ENCODE measurements at places on chromosomes 1 and 21.

GRCh38 chr1:192516776-192517297 is 58.7 kb upstream of the RGS1 start:
- peak; percentile 33 for DNase-seq

DNA sequence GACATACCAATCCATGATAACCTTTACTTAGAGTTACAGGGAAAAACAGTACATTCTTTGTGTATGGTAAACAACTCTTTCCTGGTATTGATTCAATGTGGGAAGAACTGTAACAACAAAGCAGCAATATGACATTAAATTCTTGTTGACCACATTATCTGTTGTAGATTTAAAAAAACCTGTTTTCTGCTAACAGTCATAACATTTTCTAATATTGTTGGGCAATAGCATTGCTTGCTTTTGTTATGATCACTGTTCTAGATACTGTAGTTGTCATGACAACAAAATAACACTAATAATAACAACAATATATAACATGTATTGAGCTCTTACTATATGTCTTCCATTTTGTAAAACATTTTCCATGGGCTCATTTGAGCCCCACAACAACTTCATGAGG is 54.2 kb downstream of the PDE4B start:
- no peak for DNase-seq

DNA sequence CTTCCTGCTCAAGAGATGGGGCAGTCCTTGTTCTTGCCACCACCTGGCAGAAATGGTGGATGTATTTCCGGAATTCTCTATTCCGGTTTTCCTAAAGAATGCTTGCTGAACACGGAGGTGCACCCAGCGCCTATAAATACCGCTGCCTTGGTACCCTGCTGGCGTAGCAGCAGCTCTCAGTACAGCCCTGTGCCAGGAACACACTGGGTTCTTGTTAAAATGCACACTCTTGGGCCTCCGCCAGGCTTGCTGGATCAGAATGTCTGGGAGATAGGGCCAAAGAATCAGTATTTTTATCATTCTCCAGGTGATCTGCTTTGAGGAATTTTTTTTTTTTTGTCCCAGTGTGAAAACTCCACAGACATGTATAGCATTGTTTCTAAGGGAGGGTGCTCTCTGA is 54.2 kb downstream of the IGSF5 start:
- no peak for DNase-seq

DNA sequence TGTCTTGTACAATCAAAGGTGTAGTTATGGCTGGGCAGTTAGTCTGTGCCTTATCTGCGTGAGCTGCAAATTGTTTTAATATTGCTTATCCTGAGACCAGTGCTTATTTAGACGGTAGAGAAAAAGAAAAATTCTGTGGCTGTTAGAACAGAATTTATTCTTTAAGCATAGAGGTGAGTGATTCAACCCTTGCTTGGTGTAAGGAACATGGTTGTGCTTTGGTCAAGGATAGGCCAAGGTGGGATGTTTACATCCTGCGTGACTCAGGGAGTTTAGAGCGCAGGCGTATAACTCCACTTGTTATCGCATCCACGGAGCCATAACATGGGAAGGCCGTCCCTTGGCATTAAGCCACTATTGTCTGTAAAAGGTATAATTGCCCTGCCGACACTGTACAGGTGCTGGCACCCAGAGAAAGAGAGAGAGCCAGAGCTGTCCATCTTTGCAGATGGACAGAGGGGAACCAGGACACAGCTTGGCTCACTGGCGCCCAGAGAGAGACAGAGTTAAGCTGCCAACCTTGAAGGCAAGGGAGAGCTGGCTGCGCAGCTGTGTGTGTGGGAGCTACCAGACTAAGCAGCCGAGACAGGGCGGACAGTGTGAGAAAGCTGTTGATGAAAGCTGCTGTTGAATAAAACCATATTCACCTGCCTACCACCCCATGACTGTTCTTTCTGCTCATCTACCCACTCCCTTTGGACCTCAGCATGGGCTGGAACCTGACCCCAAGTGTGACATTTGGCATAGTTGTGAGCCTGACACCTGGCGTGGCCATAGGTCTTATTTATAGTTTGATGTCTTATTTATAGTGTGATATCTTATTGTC is 200.4 kb downstream of the DYRK1A start:
- no peak for DNase-seq

DNA sequence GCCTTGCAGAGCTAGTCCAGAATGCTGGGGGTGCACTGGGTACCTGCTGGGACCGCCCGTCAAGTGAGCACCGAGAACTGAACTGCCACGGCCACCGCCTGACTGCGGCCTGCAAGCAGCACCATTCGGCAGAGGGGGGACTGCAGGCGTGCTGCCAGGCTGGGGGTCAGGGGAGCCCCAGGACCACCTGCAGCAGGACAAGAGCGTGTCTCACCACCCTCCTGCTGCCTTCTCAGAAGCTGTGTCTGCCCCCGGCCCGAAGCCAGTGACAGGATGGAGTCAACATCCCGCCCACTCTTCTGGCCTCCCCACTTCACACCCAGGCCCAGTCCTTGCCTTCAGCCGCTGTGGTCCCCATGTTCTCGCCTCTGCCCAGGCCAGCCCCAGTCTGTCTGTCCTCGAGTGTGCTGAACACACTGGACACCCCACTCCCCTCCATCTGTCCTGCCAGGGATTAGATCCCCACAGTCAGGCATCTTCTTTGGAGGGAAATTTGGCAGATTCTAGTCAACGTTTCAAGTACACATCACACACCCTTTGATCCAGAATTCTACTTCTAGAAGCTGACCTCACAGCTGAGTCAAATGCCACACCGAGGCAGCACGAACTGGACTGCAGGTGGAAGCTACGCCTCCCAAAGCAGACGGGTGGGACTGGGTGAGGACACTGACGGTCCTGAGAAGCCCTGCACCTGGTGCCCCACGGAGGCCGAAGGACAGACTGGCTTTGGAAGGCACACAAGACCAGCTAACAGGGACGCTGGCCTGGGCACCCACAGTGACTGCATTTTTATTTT is 26.0 kb downstream of the PTTG1IP start:
- DNase-seq: no peak

DNA sequence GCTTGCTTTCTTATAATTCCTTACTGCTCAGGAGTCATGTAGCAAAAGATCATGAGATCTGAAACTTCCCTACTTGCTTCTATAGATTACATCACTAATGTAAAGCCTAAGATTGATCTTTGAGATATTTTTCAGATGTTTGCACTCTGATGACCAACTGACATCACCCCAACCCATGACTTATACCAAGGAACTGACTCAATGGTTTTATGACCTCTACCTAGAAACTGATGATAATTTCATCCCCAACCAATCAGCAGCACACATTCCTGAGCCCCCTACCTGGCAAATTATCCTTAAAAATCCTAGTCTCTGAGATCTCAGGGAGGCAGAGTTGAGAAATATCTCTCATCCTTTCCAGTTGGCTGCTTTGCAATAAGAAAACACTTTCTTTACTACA is 122.3 kb upstream of the CAMK1G start:
- no peak for DNase-seq

GRCh38 chr21:27371115-27371974 is 404.5 kb upstream of the ADAMTS5 start:
- no peak for DNase-seq

- no peak for DNase-seq
Observed at GRCh38 chr1:18290740-18291412, 183.3 kb downstream of the IGSF21 start.

DNA sequence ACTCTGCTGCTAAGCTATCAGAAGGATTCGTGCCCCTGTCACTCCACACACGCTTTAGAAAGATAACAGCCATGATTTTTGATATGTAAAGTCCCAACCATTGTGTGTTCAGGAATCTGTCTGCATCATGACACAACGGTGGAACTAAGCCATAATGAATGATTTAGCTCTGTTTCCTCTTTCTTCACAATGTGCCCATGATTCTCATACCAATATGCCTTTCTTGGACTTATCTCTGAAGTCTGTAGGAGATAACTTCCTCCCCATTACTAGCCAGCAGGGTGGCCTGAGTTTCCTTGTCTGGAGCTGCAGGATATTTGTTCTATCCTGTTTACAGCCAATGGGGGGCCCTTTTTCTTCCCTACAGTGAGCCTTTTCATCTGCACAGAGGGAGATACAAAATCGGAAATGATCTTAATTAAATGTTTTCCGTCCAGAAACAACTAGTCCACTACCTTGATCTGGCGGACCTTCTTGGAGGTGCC is 511.7 kb downstream of the USP25 start:
- no peak for DNase-seq

GRCh38 chr1:50666849-50667248 is 243.6 kb upstream of the DMRTA2 start:
- no peak for DNase-seq

DNA sequence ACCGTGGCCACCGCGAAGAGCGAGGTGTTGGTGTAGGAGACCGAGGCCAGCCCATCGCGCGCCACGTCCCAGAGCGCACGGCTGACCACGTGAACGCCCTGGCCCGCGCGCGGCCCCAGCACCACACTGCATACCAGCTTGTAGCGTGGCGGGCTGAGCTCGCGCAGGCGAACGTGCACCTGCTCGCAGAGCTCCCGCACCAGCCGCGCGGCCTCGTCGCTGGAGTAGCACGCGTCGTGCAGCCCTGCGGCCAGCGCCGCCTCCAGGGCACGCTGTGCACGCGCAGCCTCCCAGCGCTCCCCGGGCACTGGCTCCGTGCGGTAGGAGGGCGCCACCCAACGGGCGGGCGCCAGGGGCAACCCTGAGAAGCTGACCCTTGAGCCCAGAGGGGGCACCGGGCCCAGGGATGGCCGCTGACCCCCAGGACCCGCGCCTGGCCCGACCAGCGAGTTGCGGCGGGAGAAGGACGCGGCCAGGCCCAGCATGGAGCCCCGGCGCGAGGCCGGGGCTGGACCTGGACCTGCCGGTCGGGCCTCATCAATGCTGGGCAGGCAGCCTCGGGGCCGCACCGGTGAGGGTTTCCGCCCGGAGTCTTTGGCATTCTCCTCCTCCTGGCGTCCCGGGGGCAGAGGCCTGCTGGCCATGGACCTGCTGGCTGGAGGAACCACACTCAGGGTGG is 987 bp downstream of the DYNLT4 start:
- DNase-seq: no peak

- DNase-seq: no peak
Observed at GRCh38 chr1:230634384-230634783, 7.9 kb upstream of the COG2 start.

DNA sequence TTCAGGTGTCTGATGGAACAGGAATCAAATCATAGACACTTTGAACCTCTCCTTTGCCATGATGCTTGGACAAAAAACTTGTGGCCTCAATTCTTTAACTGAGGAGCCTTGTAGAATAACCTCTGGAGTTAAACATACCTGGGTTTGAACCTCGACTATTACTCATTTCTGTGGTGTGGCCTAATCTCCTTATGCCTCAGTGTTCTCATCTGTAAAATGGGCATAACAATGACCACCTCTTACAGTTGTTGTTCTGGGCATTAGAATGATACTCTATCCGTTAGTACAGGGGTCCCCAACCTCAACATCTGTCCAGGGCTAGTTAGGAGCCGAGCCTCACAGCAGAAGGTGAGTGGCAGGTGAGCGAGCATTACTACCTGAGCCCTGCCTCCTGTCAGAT is 137.2 kb downstream of the ROR1 start:
- no peak for DNase-seq

- DNase-seq: no peak
Observed at GRCh38 chr1:86696522-86696921, 7.9 kb upstream of the SH3GLB1 start.

GRCh38 chr1:244304156-244304555 is 147.6 kb downstream of the ADSS2 start:
- no peak for DNase-seq

DNA sequence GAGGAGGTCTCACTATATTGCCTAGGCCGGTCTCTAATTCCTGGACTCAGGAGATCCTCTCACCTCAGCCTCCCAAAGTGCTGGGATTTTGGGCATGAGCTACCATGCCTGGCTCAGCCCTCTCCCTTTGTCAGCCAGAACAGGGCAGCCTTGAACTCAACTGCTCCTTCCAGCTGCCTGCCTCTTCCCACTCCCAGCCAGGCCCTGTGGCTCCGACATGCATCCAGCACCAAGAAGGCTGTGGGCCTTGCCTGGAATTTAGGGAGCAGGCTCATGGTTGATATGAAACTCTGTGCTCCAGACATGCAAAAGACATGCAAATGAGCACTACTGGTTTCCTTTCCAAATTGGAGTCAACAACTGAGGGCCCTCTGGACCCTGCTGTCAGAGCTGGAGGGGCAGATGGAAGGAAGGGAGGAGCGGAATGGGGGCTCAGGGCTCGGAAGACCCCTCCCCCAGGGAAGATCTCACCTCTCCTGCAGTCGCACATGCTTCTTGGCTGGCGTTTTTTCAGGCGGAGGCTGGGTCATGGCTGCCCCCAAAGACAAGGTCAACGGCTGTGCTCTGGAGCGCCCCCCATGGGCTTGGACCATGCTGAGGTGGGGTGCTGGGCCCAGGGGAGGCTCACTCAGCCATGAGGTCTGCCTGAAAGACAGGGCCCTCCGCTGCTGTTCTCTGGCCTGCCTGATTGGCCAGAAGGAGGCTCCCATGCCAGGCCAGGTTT is 1.4 kb downstream of the PTPN7 start:
- DNase-seq: no peak

- no peak for DNase-seq
Observed at GRCh38 chr1:161981735-161982506, 41.7 kb downstream of the OLFML2B start.

DNA sequence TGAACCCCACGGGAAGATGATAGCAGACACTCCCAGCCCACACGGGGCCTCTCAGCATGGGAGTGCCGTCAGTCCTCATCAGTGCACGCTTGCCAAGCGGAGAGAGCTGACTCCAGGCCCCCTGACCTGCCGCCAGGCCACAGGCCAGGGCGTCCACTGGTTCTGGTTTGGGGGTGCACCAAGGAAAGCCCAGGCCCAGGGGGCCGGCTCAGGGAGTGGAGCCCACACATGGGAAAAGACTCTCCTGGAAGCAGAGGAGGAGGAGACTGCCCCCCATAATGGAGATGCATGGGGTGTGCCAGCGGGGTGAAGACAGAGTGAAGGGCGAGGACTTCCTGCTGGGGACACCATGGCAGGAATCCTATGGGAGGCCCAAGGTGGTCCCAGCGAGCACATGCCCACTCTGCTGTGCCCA is 6.4 kb downstream of the TRIM11 start:
- DNase-seq: no peak

GRCh38 chr1:183178545-183178944 is 7.5 kb upstream of the LAMC2 start:
- DNase-seq: no peak

DNA sequence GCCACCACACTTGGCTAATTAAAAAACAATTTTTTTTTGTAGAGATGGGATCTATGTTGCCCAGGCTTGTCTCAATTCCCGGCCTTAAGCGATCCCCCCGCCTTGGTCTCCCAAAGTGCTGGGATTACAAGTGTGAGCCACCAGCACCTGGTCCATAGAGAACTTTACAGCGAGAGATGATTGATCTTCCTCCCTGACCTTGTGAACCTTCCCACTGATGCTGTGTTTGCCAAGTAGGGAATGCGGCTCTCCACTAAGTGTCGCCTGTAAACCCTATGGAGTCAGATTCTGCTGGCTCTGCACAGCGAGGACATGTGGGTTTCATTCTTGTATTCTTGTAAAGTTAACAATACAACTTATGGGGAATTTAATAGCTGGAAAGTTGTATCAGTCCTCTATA is 81.3 kb upstream of the LYST start:
- DNase-seq: no peak

All from T-helper 9 cell (primary cell).